ENCODE measurements at places on chromosomes 5 and 9.
A peak's percentile ranks its signal among the peaks of the same experiment; 100 is the strongest.

- DNase-seq, result no peak
Measured at GRCh38 chr9:93463638-93464248, 10.4 kb upstream of the FAM120AOS start.

DNA sequence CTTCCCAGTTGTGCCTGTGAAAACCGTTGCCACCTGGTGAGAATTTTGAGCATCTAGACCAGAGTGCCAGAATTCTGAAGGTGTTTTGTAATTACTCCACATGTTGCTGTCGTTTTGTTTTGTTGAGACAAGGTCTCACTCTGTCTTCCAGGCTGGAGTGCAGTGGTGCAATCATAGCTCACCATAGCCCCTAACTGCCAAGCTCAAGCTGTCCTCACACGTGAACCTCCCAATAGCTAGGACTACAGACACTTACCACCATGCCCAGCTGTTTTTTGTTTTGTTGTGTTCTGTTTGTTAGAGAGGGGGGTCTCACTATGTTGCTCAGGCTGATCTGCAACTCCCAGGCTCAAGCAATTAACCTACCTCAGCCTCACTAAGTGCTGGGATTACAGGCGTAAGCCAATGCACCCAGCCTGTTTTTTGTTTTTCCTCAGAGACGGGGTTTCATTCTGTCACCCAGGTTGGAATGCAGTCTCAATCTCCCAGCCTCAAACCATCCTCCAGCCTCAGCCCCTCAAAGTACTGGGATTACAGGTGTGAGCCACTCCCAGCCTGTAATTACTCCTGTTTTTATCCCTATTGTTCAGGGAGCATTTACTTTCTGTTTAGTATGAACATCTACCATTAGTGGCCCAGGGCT, 121.1 kb upstream of the DMRT1 start:
- no peak for DNase-seq

- DNase-seq, result no peak
Measured at GRCh38 chr9:126144196-126144595, 182.4 kb upstream of the MVB12B start.

- DNase-seq, result no peak
Measured at GRCh38 chr5:119131530-119132304, 60.8 kb downstream of the DMXL1 start.

GRCh38 chr9:7403839-7404487, 395.6 kb downstream of the DMAC1 start:
- no peak for DNase-seq

DNA sequence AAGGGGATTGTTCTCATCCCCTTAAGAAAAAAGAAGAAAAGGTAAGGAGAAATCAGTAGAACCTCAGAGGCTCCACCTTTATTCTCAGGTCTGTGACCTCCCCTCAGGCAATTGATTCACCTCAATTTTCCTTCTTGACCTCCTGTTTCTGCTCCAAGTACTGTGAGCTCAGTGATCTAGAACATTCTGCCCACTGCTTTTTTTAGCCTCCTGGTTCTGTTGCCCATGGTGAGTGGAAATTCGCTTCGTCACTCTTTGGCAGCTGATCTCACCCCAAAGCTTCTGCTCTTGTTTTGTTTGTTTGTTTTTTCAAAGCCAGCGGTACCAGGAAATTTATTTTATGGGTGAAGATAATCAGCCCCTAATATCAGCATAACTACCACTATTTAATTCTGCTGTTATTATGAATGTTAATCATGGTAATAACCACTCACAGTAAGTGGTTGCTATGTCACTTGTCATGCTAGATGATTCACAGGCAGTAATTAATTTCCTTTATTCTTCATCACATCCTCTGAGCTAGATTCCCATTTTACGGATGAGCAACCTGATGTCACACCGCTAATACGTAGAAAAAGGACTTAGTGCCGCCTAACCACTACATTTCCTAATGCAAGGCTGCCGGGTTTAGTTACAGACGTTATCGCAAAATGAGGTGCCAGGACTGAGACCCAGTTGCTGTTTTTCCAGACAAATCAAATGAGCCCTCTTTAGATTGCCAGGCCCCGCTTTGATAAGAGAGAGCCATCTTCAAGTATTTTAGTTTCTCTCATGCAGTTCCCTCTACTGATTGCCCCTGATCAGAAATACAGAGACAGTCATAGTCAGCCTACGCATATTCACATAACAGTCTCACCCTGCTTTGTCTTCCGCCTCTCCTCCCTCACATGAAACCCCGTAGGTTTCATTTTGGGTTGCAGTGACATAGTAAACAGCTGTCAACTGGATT, 78.2 kb downstream of the CYFIP2 start:
- peak; percentile 59 for DNase-seq

DNA sequence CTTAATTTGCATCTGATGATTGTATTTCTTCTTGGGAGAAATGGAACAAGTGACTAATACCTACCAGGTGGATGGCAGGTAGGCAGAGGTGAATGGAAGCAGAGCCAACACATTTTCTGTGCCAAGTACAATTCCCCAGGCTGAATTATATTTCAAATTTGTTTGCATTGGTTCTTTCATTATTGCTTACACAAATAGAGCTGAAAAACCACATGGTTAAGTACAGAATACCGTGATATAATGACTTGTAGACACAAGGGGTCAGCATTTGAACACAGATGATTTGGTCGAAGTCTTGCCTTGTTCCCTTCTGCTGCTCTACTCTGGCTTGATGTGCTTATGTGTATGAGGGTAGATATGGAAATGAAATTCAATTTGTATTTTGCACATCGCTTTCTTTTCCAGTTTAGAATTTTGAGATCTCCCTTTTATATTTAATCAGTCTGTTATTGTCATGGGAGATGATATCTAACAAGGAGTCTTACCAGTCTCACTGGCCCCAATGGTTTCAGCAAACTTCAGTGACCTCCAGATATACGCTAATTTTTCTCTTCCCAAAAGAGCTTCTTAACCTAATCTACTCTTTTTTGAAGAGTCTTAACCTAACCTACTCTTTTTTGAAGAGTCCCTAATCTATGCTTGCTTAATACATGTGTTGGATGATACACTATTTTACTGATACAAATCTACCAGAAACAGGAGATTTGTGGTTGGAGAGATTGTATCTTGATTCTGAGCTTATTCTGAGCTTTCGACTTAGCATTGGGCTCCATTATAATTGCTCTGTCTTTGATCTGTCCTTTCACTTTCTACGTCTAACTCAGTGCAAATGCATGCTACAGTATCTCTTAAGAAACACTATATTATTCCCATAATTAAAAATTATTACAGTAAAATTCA, 88.1 kb downstream of the PCSK1 start:
- peak; percentile 20 for DNase-seq

- DNase-seq, result peak; percentile 31
Measured at GRCh38 chr9:127707766-127708165, 978 bp downstream of the CFAP157 start.

DNA sequence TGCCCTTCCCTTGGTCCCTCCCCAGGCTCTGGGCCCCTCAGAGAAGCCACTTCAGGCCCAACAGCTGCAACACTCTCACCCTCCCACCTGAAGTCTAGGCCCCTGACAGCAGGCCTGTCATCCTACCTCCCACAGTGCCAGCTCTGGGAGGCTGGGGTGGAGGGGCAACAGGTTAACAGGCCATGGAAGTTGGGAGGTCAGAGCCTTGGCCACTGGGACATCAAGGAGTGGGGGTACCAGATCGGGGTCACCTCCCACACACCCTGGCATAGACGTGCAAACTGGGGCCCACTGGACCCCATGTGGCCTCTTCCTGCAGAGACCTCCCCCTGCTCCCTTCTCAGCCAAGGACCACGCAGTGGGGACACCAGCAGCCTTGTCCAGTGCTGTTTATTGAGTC, 2.8 kb downstream of the SSNA1 start:
- DNase-seq, result no peak

GRCh38 chr5:155807884-155808576, 518.9 kb upstream of the SGCD start:
- DNase-seq, result no peak

DNA sequence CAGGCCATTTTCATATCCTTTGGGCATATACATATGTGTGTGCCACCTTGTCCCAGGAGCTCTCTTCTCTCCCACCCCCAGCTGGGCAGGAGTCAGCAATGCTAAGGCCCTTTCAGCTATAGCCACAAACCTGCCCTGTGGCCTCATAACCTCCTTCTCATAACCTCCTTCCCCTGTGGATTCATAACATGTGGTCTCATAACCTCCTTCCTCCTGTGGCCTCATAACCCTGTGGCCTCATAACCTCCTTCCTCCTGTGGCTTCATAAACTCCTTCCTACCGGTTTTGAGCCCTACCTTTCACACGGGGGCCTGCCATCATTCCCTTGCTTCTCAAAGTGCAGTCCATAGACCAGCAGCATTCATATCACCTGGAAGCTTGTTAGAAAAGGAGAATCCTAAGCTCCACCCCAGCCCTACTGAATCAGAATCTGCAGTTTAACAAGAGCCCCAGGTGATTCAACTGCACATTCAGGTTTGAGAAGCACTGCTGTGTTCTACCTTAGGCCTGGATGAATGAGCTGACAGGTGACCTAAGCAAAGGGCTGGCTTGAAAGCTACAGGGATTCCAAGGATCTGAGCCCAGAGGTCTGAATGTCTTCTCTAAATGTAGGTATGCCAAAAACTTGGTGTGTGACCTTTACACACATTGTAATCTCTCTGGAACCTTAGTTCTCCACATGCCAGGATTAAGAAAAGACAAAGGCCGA, 41.9 kb upstream of the PLPP6 start:
- peak; percentile 66 for DNase-seq

- no peak for DNase-seq
Measured at GRCh38 chr5:136703706-136704105, 338.4 kb upstream of the TRPC7 start.

GRCh38 chr9:72041775-72042194, 18.6 kb downstream of the C9orf57 start:
- no peak for DNase-seq

- DNase-seq, result no peak
Measured at GRCh38 chr5:60010853-60011252, 117.3 kb upstream of the PDE4D start.

- DNase-seq, result no peak
Measured at GRCh38 chr9:89435071-89435823, 62.7 kb downstream of the SEMA4D start.

DNA sequence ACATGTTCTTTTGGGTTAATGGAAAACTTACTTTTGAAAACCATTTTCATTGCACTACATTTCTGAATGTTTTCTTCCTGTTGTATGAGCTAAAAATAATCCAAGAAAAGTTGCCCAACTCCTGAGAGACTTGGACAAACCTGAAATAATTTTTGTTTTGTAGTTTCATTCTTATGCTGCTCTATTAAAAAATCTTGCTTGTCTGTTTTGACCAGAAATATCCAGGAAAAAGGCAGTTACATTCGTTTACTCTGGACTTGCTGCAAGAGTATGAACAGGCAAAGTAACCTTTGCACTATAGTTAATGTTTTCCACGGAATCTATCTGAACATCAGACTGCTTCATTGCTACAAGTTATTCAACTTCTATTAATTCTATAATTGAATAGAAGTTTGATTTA, 200.1 kb upstream of the DAB2 start:
- no peak for DNase-seq

DNA sequence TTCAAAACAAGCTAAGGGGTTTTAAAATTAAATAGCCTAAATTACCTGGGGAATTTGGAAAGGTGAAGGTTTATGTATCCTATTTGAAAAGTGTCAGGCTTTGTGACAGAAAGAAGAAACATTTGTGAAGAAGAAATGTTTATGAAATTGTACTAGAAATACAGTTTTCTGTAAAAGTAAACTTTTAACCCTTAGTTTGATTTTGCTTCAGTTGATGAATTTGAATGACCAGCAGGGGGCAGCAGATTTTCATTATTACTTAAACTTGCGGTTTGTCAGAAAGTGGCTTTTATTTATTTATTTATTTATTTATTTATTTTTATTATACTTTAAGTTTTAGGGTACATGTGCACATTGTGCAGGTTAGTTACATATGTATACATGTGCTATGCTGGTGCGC, 58.1 kb downstream of the NNT start:
- DNase-seq, result no peak

DNA sequence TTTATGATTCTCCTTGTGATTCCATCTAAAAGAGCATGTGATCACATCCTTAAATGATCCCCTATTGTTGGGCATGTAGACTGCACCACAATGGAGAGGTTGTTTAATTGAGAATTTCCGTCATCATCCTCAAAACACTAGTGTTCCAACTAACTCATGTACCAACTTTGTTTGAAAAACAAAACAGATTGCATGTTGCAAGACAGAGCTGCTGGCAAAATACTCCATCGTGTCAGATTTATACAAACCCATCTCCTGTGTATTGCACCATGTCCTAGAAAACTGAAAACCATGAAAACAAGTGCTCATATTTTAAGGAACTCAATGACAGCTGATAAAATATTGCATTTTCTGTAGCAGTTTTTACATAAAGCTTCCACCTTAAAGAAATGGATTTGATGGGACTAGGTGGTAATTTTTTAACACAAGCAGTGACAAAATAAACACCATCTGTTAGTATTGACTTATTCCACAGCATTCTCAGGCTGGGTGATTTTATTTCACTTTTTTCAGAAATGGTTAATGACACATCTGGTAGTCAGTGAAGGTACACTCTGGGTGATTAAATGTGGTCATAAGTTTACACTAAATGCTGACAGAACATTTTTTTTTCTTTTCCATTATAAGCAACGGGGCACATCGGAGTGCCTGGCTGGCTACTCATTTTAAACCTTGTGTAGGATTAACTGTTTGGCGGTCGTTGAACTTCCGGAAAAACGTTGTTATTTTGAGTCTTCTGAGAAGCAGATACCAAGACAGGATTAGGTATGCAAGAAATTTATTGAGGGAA, 602.9 kb upstream of the WWC1 start:
- no peak for DNase-seq

- DNase-seq, result no peak
Measured at GRCh38 chr5:141182248-141182647, at the start of gene PCDHB16. Gene PCDHB16, plus strand, starts transcription at chr5:141182387. Its CDS starts 173 bp downstream, at chr5:141182560.

DNA sequence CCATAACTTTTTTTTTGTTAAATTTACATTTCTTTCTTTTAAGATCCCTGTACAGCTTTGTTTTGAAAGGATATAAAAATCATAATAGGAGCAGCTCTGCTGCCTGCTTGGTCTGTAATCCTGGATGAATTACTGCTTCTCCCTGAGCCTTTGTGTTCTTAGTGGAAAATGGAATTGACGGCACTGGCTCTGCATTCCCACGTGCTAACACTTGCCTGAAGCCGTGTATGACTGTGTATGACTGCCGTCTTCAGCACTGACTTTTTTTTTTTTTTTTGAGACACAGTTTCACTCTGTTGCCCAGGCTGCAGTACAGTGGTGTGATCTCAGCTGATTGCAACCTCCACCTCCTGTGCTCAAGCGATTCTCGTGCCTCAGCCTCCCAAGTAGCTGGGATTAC, 4.8 kb downstream of the THG1L start:
- DNase-seq, result no peak

Measured in T-helper 1 cell (primary cell).